Articular chondrocyte of knee joint (primary cell): ENCODE measurements at places on chromosomes 16 and 17. TPM values are rescaled to one million over a fixed set of nuclear protein-coding genes. Genes with fewer than 3 reads are reported as not detected.

Gene NPIPA5
- total RNA-seq = 0.78 and 2.5 TPM in 2 replicates

Gene CTRB1
- not detected in 2 replicates for total RNA-seq

Gene FNDC8
- not detected in 2 replicates for total RNA-seq

Gene C16orf86
- 2.9 and 3.9 TPM in 2 replicates for total RNA-seq

Gene ODF4
- not detected in 2 replicates for total RNA-seq

Gene HSF4
- 3.0 and 4.4 TPM in 2 replicates for total RNA-seq

Gene KRT36
- not detected in 2 replicates for total RNA-seq

Gene SLFN11
- total RNA-seq = 8.4 and 8.8 TPM in 2 replicates

Gene SOST
- not detected in 2 replicates for total RNA-seq

Gene PIRT
- not detected in 2 replicates for total RNA-seq

Gene C16orf92
- total RNA-seq = not detected in 2 replicates

Gene SYCE1L
- not detected in 2 replicates for total RNA-seq

Gene SLC47A1
- 10.2 and 14.9 TPM in 2 replicates for total RNA-seq
